ENCODE measurements at places on chromosomes 5 and 9.

- no peak for DNase-seq
Measured at GRCh38 chr5:160450164-160450932, 28.7 kb downstream of the PTTG1 start.

DNA sequence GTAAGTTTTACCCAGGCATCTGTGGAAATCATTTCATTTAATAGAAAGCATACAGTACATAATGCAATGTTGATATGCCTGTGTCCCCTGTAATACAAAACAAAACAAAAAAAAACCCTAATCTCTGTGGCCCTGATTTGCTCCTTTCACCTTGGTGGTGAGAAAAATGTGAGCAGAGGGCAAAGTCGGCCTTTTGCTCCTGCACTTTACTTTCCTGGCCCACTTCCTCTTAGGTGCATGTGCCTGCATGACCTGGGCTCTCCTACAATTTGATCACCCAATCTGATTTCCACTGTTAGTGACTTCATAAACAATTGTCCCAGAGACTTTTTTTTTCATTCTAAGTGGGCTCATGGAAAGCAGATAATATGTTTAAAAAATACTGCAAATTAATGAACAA lies 424.3 kb downstream of the SEMA5A start:
- no peak for DNase-seq

GRCh38 chr5:143205883-143206195 lies 197.6 kb downstream of the NR3C1 start:
- DNase-seq = no peak

DNA sequence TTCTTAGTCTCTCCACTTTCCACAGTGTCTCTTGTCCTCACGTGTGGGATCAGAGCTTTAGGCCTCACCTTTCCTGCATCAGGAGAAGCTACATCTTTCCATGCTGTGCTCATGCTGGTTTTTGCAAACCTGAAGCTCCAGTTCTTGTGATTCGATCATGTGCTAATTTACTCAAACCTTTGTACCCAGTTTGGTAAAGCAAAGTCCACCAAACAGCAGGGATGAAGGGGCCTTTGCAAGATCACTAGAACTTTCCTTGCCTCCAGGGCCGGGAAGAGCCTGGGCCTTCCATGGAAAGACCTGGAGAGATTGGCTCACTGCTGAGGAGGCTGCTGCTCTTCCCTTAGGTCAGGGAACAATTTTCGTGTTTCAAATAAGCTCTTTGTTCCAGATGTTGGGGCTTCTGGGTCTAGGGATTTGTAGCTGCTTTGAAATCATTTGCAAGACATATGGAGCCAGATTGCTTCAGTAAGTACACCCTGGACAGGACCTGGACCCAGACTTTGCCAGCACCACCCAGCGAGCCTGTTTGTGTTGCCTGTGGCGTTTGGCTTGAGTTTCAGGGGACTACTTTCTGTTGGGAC lies 18.7 kb upstream of the SPATA31E1 start:
- no peak for DNase-seq

DNA sequence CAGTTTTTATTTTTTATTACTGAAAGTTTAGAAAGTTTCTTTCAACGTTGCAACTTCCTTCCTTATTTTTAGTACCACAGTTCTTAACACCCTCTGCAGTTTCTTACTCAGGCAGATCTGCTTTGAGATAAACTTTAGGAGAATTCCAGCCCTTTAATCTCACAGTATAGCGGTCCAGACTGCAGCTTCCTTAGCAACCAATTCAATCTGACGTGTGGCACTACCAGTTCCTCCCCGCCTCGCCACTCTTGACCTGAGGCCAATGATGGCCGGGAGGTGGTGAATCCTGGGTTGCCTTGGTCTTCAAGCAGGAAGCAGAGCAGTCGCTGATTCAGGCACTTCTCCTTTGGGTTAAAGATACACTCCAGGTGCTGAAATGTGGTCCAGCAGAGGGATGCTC lies 334.3 kb upstream of the TRPC7 start:
- DNase-seq = no peak
